Stimulated activated CD8-positive, alpha-beta memory T cell treated with anti-CD3 and anti-CD28 coated beads, Interleukin-7, amount 100 ng/mL, for 4 hours (primary cell): ENCODE measurements at places on chromosomes 6 and 20.

DNA sequence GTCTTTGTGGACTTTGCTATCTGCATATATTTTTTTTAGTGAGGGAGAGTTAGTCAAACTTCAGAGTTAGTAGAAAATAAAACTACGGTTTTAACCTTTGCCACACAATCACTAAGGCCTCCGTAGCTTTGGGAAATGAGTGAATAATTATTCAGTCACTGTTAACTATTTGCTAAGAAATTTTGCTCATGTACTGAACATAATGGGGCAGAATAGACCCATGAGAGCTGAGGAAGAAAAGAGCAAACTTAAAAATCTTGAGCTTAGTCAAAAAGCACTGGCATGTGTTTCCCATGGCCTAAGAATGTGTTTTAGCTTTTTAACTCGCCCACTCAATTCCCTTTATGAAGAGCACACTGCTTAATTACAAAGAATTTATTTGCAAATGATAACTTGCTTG lies 60.4 kb upstream of the SUPT3H start:
- DNase-seq: no peak

GRCh38 chr20:34431168-34431567 lies 68.1 kb downstream of the ITCH start:
- DNase-seq: no peak

DNA sequence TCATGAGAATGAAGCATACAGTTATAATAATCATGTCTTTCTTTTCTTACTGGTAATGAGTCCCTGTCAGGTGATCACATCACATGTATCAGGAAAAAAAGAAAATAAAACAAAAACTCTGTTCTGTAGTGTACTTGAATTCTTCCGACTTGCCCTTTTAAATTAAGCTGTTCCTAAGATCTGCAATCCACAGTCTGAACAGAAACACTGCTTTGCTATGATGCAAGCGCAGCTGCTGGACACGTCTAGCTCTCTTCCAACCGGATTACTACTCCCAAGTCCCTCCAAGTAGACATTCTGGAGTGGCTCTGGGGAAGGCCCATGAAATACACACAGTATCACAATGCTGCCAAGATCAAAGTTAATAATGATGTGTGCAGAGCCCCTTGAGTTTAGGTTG lies 83.7 kb downstream of the FYN start:
- no peak for DNase-seq

- DNase-seq: no peak
These were observed 880.4 kb downstream of the EPHA7 start for GRCh38 chr6:92538926-92539325.

- no peak for DNase-seq
These were observed 28.2 kb upstream of the TAB2 start for GRCh38 chr6:149289192-149289781.

- no peak for DNase-seq
These were observed 397 bp downstream of the PEDS1 start for GRCh38 chr20:50153153-50153499.

DNA sequence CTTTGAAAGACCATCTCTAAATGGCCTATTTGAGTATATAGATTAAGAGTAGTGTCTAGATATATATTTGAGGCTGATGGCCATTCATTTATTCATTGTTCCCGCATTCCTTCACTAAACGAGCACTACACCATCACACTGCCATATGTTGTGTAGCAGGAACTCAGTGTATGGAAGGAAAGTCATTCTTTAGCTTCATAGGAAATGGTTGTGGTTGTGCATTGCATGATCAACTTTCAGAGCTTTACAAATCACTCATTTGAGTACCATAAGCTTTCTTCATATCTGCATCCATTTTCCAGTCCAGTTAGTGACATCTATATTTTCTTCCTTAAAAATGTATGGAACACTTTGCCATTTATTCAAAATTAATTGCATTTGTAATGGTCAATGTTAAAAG lies 97.9 kb downstream of the ARID1B start:
- DNase-seq: no peak

DNA sequence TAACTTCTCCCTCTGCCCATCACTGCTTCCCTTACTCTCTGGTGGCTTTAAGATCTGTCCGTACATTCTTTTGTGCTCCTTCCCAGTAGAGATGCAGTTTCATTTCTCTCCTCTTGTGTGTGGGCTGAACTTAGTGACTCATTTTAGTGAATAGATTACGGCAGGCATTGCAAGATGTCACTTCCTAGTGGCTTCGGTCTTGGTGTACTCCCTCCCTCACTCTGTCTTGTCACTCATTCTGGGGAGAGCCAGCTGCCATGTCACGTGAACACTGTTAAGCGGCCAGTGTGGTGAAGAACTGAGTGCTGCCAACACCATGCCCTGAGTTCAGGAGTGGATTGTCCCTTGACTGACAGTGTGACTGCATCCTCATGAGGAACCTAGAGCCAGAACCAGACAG lies 115.9 kb downstream of the OTOR start:
- DNase-seq: no peak

DNA sequence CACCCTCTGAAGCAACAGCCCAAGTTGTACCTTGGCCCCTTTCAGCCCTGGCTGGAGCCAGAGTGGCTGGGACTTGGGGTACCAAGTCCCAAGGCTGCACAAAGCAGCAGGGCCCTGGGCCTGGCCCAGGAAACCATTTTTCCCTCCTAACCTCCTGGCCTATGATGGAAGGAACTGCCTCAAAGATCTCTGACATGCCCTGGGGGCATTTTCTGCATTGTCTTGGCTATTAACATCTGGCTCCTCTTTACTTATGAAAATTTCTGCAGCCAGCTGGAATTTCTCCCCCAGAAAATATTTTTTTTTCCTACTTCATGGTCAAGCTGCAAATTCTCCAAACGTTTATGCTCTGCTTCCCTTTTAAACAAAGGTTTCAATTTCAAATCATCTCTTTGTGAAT lies 269.4 kb upstream of the CDYL start:
- no peak for DNase-seq

- no peak for DNase-seq
These were observed 69.9 kb upstream of the SYNJ2 start for GRCh38 chr6:157911786-157912185.
